ENCODE measurements at places on chromosomes 2 and 18. TPM values are rescaled to one million over a fixed set of nuclear protein-coding genes. Genes with fewer than 3 reads are reported as not detected.

DNA sequence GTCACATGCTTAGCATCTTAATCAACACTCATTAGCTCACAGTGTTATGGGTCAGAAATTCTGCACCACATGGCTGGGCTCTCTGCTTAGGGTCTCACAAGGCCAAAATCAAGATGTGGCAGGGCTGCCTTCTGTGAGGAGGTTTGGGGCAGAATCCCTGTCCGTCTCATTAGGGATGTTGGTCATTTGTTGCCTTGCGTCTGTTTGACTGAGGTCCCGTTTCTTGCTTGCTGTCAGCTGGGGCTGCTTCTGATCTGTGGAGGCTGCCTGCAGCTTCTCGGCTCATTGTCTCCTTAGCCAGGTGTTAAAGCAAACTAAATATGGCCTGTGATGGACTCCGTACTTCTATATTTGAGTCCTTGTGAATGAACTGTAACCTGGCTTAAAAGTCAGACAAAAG, 146.5 kb downstream of the NDUFA10 start:
- no peak for DNase-seq
- peaks cover 16% of the 10 kb centered on the region for H3K4me1 ChIP-seq
- no peak overlapping the region for H3K27ac ChIP-seq

Gene MYO1B
- total RNA-seq, result 79.4 TPM

Gene LBX2
- 0.71 TPM for total RNA-seq

GRCh38 chr2:174023591-174024523, 58.7 kb upstream of the SP3 start:
- no peak for DNase-seq
- H3K4me3 ChIP-seq, result peak overlapping the region; percentile 35
- H3K27ac ChIP-seq, result peak overlapping the region; percentile 67
- no peaks in the 10 kb centered on the region for H3K36me3 ChIP-seq
- peaks cover 14% of the 10 kb centered on the region for H3K4me1 ChIP-seq

DNA sequence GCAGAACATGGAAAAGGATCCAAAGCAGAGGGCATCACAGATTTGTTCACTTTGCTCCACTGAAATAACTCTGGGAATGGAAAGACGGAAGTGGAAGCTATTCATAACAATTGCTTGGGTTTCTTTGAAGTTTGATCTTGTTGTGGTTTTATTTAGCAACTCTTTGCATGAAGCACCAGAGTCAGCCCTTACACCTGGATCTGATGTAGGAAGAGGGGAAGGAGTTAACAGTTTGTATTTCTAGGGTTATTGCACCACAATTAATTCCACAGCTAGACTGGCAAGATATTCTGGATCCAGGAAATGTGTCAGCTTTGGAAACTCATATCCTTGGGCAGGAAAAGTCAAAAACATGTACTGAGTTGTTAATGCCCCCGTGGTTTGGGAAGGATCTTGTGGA, 1143.4 kb downstream of the CNTNAP5 start:
- H3K4me3 ChIP-seq, result no peak overlapping the region
- no peak for DNase-seq
- no peaks in the 10 kb centered on the region for H3K4me1 ChIP-seq
- H3K27ac ChIP-seq, result no peak overlapping the region
- no peaks in the 10 kb centered on the region for H3K27me3 ChIP-seq

DNA sequence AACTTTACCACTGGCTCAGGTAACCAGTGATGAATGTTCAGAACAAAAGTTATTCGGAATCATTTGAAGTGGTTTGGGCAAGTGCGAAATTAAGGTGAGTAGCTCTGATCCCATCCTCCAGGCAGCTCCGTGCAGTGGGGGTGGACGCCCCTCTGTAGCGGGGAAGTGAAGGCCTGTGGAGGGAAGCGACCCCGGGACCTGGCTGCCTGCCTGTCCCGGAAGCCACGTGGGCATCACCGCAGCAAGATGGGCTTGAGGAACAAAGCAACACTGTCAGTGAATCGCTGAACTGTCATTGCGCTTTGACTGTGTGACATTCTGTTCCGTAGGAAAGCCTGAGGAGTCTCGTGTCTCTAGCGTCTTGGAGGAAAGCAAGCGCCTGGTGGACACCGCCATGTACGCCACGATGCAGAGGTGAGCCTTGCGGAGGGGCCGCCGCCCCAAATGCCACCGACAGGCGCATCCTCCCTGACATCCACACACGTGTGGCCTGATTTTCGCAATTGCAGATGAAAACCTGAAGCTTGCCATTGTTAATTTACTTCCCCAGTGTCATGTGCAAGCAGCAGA, 9.5 kb downstream of the TPO start:
- H3K36me3 ChIP-seq, result no peaks in the 10 kb centered on the region
- no peaks in the 10 kb centered on the region for H3K27me3 ChIP-seq
- no peak overlapping the region for H3K27ac ChIP-seq

DNA sequence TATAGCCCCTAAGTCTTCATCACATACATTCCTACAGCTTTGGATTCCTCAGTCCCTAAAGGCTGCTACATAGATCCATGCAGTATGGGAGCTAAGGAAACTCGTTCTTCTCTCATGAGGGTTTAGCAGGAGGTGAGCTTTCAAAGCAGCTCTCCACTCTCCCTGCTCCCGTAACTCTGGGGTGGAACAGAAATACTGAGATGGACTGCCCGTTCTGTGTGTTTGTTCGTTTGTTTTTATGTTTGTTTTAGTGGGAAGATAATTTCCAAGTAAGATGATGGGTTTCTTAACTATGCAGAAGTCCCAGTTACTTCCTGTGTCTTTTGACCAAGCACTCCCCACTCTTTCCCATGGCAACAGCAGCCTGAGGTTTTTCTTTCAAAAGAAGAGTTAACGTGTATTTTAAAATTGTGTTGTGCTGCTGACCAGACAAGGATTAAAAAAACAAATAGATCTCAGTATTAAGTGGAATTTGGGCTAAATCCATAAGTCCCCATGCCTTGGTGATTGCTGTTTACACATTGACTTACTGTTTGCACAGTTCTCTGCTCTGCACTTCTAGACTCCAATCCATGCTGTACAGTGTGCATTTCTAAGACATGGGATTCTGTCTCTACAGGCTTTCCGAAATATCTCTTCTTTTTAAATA, 156.4 kb upstream of the SH3BP4 start:
- H3K27me3 ChIP-seq, result no peaks in the 10 kb centered on the region
- H3K4me1 ChIP-seq, result no peaks in the 10 kb centered on the region
- H3K4me3 ChIP-seq, result no peak overlapping the region
- DNase-seq, result no peak
- no peaks in the 10 kb centered on the region for H3K36me3 ChIP-seq

DNA sequence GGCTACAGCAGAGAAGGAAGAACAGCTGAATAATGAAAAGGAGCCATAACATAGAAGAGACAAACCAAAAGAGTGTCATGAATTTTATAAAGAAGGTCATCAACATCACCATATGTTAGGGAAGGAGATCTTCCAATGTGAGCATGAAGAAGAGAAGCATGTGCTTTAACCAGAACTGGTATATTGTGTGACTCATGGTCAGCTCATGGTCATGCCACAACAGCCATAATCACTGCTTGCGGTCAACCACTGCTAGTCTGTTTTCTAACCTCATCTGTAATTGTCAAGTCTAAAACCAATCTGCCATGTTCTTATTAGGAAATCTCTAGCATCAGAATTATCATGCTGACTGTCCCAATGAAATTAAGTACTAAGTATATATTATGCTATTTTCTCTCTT, 204.1 kb upstream of the VRK2 start:
- H3K4me1 ChIP-seq, result no peaks in the 10 kb centered on the region
- no peak overlapping the region for H3K4me3 ChIP-seq
- no peak overlapping the region for H3K27ac ChIP-seq

Gene IMMT
- total RNA-seq, result 33.3 TPM

GRCh38 chr2:217667512-217667911, 335.3 kb downstream of the TNS1 start:
- H3K36me3 ChIP-seq, result no peaks in the 10 kb centered on the region
- H3K4me3 ChIP-seq, result no peak overlapping the region
- no peak for DNase-seq
- H3K4me1 ChIP-seq, result peaks cover 90% of the 10 kb centered on the region
- H3K27ac ChIP-seq, result peak overlapping the region; percentile 92

DNA sequence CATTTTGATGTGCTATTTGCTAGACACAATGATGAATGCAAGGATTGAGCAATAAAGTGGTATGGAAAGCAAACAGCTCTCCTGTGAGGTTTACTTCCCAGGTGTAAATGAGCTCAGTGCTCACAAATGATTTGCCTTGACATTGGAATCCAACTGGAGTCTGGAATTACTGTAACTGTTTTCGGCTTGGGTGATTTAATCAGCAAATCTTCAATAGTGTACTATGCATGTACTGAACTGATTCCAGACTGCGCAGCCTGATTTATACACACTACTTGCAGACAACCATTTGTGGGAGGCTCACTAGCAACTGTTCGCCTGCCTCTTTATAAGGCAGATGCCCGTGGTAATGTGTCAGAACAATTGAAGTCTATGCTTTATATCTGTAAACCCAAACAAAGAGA, 27.9 kb upstream of the SOX11 start:
- DNase-seq, result no peak
- no peaks in the 10 kb centered on the region for H3K27me3 ChIP-seq
- no peak overlapping the region for H3K27ac ChIP-seq
- no peak overlapping the region for H3K4me3 ChIP-seq
- no peaks in the 10 kb centered on the region for H3K4me1 ChIP-seq
- H3K36me3 ChIP-seq, result no peaks in the 10 kb centered on the region

Gene TTC32
- total RNA-seq, result 11.9 TPM

- DNase-seq, result no peak
- peaks cover 23% of the 10 kb centered on the region for H3K4me1 ChIP-seq
- H3K4me3 ChIP-seq, result no peak overlapping the region
- no peaks in the 10 kb centered on the region for H3K27me3 ChIP-seq
- H3K27ac ChIP-seq, result no peak overlapping the region
- no peaks in the 10 kb centered on the region for H3K36me3 ChIP-seq
Measured at GRCh38 chr2:160489111-160489510, 4.5 kb downstream of the RBMS1 start.

DNA sequence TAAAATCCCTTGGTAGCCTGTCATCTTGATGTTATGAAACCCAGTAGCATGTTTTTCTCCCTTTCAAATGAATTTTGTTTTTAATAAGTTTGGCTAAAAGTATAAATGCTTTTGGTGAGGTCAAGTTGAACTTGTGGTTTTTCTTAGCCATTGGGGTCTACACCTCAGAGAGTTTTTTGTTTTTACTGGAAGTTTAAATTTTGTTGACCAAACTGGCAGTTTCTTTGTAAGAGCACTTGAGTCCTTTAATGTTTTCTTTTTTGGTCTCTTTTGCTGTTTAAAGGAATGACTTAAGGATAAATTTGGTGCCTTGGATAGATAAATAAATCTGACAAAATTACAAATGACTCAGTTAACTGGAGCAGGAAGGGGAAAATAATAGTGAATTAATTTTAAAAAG, 577.3 kb downstream of the SATB2 start:
- peak overlapping the region; percentile 31 for H3K4me3 ChIP-seq
- DNase-seq, result no peak
- H3K36me3 ChIP-seq, result no peaks in the 10 kb centered on the region
- peak overlapping the region; percentile 61 for H3K27ac ChIP-seq
- no peaks in the 10 kb centered on the region for H3K27me3 ChIP-seq
- peaks cover 20% of the 10 kb centered on the region for H3K4me1 ChIP-seq
